RPMI7951 (cell line): ENCODE measurements at places on chromosomes 2 and 18.

- no peak for DNase-seq
Observed at GRCh38 chr18:10290638-10291235, 163.7 kb upstream of the APCDD1 start.

GRCh38 chr2:231905026-231905425 is 21.2 kb downstream of the NPPC start:
- DNase-seq, result no peak

DNA sequence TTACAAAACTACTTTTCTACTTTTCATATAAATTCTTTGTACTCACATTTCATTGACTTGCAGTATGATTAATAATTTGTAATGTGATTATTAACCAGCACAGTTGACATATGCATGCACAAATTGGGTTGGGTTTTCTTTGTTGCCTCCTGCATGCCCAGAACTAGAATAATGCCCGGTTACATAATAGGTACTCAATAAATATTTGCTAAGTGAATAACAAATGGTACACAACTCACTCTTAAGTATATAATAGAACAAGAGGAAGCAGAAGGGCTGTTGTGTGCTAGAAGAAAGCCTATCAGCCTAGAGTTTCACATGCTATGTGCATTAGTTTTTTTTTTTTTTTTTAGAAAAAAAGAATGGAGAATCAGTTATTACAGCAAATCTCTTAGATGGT is 9.3 kb downstream of the RDH14 start:
- no peak for DNase-seq

DNA sequence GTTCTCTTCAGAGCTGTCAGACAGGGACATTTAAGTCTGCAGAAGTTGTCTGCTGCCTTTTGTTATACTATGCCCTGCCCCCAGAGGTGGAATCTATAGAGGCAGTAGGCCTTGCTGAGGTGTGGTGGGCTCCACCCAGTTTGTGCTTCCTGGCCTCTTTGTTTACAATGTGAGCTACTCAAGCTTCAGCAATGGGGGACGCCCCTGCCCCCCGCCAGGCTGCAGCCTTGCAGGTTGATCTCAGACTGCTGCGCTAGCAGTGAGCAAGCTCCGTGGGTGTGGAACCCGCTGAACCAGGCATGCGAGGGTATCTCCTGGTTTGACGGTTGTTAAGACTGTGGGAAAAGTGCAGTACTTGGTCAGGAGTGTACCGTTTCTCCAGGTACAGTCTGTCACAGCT is 24.0 kb upstream of the PAIP2B start:
- no peak for DNase-seq

DNA sequence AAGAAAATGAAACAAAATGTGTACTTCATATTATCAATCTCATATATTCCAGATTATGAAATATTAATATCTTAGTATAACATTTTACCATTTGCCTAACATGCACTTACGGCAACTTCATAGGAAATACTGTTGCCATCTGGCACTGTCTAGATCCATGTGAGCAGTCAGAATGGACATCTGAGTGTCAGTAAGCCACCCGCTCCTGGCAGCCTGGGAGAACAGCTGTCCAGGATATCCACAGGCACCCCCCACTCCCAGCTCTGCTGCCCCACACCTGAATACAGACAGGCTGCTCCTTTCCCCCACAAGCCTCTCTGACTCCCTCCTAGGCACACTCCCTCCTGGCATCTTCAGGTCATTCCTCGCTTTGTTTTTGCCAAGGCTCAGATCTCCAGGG is 127.0 kb downstream of the GAREM1 start:
- no peak for DNase-seq

DNA sequence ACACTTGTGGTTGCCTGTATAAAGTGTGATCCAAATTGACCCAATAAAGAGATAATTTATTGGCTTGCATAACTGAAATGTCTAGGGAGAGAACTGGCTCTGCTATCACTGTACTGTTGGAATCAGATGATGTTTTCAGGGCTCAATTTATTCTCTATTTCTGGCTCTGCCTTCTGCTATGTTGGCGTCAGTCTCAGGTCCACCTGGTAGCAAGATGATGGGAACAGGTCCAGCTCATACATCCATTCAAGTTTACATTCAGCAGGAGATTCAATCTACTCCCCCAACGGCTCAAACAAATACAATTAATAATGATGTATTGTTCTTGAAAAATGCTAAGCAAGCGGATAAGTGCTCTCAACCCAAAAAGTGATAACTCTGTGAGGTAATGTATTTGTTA is 297.7 kb upstream of the SYT4 start:
- DNase-seq, result no peak

DNA sequence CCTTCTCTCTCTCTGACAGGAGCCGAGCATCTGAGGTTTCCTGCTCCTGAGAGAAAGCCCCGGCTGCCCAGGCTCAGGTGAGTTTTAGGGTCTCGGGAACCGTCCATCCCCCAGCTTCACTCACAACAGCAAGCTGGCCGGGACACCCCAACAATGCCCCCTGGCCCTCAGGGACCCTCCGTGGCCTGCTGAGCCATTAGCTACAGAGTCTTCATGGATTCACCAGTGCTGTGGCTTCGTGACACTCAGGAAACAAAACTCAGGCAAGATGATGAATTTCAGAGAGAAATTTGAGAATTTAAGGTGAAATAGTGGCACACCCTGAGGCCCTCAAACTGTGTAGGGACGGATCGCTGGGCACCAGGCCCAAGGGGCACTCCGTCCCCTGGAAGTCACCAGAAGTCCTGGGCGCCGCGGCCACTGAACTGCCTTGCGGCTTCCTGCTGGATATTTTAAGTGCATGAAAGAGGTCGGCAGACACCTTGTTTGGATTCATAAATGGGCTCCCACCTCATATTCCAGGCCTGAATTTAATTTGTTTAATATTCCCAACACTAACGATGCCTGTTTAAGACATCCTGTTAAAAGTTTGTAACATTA is 368.3 kb upstream of the SALL3 start:
- no peak for DNase-seq

- DNase-seq, result peak; percentile 58
Observed at GRCh38 chr2:232292395-232293154, 86.0 kb upstream of the ALPP start.

GRCh38 chr2:31888550-31888949 is 122.3 kb downstream of the MEMO1 start:
- no peak for DNase-seq

DNA sequence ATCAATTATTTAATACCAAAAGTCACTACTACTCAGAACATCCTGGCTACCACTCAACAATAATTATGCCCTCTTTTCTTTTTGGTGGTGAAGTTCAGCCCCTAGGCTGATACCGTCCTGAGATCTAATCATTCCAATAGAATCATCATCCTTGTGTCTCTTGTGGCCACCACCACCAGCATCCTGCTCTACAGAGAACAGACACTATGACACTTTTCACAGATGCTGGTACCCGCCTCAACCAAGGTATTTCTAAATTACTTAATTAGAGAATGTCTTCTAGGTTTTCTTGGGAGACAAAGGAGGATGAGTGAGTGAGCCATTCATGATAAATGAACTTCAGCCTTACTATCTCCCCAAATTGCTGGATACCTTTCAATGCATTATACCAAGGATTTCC is 60.0 kb downstream of the TDRD15 start:
- DNase-seq, result no peak

GRCh38 chr18:52312346-52312745 is 27.7 kb upstream of the DCC start:
- no peak for DNase-seq

GRCh38 chr2:192978395-192978794 is 783.7 kb upstream of the TMEFF2 start:
- no peak for DNase-seq

GRCh38 chr2:21644266-21644665 is 520.5 kb downstream of the TDRD15 start:
- DNase-seq, result no peak

DNA sequence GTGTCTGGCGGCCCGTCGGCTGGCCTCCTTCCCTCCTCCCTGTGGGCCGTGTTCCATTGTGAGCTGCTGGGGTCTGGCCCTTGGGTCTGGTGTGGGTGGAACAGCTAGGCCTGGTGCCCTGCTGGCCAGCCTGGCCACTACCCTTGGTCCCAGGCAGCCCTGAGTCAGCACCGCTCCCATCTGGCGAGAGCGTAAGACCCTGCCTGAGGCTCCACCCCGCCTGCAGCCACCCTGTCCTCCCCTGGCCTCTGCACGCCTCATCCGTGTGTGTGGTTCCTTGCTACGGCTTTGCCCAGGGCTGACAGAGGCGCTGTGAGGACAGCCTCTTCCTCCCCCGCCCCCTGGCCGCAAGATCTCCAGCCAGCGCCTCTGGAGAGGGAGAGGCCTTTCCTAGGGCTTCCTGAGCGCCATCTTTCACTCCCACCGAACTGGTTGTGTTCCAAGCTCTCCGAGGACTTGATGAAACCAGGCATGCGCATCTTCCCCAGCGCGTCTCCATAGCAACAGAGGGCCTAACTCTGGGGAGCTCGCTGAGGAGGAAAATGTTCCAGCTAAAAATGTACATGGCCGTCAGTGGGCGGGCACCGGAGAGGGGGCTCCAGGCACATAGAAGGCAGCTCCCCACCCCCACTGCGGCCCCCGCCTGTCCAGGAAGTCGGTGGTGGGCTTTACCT is 83.0 kb downstream of the STPG4 start:
- DNase-seq, result peak; percentile 100

GRCh38 chr2:12261986-12262680 is 454.6 kb upstream of the TRIB2 start:
- DNase-seq, result peak; percentile 89

GRCh38 chr2:53475766-53476165 is 291.8 kb upstream of the CHAC2 start:
- DNase-seq, result no peak

- peak; percentile 63 for DNase-seq
Observed at GRCh38 chr2:233225230-233226068, 26.0 kb upstream of the ATG16L1 start.

GRCh38 chr2:1446301-1446700 is 33.0 kb downstream of the TPO start:
- DNase-seq, result peak; percentile 54
